Stimulated activated CD4-positive, alpha-beta T cell treated with anti-CD3 and anti-CD28 coated beads, Interleukin-15, amount 100 ng/mL, for 1 hour (primary cell): ENCODE measurements at places on chromosomes 6 and 20.

- no peak for DNase-seq
Observed at GRCh38 chr6:107819964-107820337, 4.2 kb downstream of the SCML4 start.

- no peak for DNase-seq
Observed at GRCh38 chr6:16542070-16542469, 219.2 kb downstream of the ATXN1 start.

- DNase-seq: no peak
Observed at GRCh38 chr6:141540207-141540606, 592.5 kb upstream of the GJE1 start.

GRCh38 chr6:27111743-27112142, 135.8 kb upstream of the PRSS16 start:
- no peak for DNase-seq

DNA sequence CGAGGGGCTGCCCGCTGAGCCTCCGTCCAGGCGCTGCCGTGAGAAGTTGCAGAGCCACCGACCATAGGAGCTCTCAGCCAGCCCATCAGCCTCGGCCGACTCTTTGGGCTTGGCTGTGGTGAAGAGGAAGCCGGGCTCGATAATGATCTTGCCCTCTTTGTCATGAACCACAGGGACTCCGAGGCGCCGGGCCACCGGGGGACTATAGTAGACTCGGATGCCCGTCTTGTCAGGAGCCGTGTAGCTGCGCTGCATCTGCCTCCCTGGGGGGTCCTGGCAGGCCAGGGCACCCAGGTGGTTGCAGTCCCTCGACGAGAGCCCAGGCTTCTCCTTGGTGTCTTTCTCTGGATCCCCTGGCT, 20.5 kb upstream of the DSN1 start:
- no peak for DNase-seq

GRCh38 chr20:32437391-32438074, 79.4 kb downstream of the ASXL1 start:
- DNase-seq: no peak

DNA sequence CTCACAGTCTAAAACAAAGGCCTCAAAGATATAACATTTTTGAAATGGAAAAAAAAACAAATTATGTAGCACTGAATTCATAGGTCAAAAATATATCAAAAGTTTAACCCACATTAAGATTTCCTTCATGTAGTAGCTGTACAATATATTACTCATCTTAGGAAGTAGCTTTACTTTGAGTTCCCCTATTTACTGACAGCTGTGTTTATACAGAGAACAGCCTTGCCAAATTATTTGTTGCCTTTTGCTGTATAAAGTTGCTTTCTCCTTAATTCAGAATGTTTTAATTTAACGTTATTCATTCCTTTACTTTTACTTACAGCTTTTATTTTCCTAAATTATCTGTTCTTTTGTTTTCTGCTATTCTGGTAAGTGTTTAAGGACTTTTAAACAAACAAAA, 181.0 kb downstream of the COL12A1 start:
- no peak for DNase-seq

GRCh38 chr6:125100074-125100652, 53.4 kb upstream of the TPD52L1 start:
- DNase-seq: no peak

DNA sequence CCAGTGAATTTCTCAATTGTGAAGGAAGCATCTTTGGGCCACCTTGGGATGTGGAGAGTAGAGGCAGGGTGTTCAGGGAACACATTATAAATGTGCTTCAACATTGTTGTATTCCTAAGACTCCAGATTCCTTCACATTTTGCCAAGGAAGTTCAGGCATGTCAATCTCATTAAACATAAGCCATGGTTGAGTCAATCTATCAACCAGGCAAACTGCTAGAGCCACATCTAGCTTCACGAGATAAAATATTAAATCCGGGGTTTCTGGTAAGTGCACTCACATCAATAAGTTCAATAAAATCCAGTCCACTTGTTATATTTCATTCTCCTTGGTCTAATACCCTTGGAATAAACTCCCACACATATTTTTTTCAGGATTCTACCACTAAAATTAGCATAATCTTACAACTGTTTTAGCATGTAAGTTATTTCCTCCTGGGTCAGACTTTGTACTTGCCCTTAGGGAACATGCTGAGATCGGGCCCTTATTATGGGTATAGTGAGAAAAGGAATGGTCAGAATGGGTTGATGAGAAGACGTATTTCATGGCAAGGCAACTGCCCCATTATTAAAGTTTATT, 93.6 kb downstream of the ADTRP start:
- DNase-seq: no peak

DNA sequence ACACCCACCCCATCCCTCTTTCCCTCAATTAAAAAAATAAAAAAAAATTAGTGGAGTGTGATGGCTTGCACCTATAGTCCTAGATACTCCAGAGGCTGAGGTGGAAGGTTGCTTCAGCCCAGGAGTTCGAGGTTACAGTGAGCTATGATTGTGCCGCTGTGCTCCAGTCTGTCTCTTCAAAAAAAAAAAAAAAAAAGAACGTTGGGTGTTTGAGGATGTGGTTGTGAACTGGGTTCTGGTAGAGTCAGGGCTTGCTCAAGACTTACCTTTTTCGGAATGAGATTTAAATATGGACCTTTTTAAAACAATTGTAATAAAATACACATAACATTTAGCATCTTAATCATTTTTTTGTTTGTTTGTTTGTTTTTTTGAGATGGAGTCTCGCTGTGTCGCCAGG, 211.9 kb downstream of the OR2B2 start:
- DNase-seq: no peak

- DNase-seq: no peak
Observed at GRCh38 chr6:146598772-146599405, at the start of gene ADGB. TSS of gene ADGB (plus strand) at chr6:146598972. CDS start at chr6:146599041, 69 bp downstream.
